ENCODE measurements at places on chromosomes 12 and 14.

- no peak for DNase-seq
Measured at GRCh38 chr12:51520576-51521325, 70.3 kb upstream of the SCN8A start.

DNA sequence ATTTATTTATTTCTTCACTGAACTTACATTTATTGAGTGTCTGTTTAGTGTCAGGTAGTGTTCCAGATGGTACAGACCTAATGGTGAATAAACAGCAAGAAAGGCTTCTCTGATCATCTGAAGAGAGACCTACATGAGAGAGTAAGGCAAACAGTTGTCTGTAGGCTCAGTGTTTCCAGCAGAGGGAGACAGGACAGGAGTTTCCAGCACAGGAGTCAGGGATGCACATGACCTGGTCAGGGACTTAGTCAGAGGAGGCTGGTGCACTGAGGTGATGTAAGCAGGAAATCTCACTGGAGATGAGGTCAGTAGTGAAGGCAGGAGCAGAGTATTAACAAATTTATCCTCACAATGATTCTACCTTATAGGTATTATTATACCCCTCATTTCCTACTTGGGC, 233.2 kb downstream of the MDGA2 start:
- no peak for DNase-seq

- no peak for DNase-seq
Measured at GRCh38 chr12:79725987-79726386, 35.2 kb upstream of the PAWR start.

DNA sequence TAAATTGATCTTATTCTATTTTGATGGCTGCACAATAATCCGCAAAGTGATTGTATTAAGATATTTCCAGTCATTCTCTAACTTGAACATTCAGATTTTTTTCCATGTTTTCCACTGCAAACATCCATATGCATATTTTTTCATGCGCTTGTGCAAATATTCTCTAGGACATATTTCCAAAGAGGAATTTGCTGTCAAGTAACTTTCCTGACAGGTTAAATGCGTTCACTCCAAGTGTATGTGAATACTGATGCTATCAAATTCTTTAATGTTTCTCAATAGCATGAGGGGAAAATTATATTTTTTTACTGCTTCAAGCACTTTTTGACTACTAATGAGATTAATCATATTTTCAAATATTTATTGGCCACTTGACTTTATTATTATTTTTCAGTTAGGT, 135.3 kb upstream of the LGR5 start:
- DNase-seq = no peak

DNA sequence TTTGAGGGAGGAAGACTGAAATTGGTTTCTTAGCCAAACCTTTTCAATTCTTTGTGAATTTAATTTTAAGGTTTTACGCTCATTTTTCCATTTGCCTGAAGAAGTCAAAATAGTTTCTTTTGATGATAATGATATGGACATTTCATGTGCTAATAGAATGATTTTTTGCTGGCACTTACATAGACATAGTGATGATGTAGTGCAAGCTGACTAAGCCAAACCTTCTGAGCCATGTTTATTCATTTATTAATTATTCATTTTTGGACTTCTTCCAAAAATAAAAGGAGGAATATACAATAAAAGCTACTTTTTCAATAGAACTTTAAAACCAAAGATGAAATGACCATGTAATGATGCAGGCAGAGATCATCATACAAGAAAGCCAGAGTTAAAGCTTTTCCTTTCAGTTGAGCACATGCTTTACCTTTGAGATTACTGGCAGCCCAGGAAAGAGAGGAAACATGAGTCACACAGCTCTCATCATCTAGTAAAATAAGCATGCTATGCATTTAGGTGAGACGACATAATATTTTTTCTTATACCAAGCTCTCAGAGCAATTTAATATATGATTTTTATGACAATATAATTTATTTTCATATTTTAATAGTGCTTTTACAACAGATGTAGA, 24.8 kb downstream of the KCNA1 start:
- DNase-seq = peak; percentile 40

GRCh38 chr12:6747216-6747615, 5.7 kb downstream of the MLF2 start:
- no peak for DNase-seq

DNA sequence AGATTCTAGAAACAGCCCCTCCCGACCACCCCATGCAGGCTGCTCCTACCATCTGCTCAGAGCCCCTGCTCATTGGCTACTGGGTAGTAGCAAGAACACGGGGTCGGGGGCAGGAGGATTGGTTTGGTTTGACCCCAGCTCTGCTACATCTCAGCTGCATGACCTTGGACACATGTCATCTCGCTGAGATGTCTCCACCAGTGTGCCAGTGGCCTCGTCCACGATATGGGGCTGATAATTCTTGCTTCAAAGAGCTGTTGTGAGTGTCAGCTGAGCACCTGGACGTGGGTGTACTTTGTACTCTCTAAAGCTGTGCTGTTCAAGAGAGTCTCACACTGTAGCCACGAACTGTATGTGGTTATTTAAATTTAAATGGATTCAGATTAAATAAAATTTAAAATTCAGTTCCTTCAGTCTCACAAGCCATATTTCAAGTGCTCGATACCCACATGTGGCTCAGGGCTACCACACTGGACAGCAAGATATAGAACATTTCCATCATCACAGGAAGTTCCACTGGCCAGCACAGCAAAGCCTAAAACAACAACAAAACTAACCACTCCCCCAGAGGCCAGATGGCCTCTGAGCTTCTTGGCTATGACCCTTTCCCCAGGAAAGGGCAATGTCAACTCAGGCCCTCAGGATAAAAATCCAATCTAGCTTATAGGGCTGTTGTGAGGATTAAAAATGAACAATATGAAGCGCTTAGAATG, 18.6 kb downstream of the LTBP2 start:
- DNase-seq = no peak

DNA sequence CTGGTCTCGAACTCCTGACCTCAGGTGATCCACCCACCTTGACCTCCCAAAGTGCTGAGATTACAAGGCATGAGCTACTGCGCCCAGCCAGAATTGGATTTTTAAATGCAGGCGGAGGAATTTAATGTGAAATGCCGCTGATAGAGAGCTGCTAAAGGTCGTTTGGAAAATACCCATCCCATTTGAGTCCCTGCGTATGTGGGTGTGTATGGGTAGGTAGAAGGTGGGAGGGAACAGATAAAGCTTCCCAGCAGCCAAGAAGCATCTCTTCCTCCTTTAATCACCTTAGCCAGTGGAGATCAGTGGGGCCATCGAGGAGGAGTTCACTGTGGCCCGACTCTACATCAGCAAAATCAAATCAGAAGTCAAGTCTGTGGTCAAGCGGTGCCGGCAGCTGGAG, 16.2 kb upstream of the PIP4K2C start:
- no peak for DNase-seq

GRCh38 chr12:78672033-78672432, 192.5 kb upstream of the SYT1 start:
- DNase-seq = no peak

DNA sequence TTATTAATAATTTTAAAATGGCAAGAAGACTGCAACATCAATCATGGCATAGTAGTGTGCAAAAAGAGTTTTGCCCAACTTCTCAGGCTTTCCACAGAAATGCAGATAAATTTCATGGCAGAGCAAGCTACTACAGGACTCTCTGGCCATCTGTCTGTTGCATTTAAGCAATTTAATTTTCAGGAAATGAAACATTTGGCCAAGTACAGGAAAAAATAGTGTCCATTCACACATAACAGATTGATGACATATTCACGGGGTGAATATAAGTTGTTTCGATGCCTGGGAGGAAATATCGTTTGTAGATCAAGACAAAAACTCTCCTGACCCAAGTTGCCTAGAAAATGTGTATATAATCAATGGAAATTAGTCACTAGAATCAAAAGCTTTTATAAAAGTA, 324.0 kb downstream of the PRKD1 start:
- no peak for DNase-seq

GRCh38 chr14:39984323-39984722, 552.1 kb upstream of the FBXO33 start:
- DNase-seq = no peak

DNA sequence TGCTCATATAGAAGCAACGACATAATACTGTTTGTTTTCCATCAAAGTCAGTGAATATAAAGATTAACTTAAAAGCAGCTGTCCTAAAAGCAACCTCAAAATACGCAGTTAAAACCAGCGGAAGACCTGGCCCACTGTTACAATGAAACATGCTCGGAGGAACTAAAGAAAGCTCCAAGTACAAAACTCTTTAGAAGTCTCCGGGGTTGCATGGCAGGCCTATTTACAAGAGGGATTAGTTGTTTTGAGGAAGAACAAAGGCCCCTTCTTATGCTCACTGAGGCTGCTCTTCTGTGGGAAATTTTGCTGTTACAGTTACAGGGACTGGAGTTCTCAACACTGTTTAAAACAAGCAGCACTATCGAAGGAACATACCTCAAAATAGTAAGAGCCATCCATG, 75.9 kb upstream of the C12orf71 start:
- DNase-seq = no peak

DNA sequence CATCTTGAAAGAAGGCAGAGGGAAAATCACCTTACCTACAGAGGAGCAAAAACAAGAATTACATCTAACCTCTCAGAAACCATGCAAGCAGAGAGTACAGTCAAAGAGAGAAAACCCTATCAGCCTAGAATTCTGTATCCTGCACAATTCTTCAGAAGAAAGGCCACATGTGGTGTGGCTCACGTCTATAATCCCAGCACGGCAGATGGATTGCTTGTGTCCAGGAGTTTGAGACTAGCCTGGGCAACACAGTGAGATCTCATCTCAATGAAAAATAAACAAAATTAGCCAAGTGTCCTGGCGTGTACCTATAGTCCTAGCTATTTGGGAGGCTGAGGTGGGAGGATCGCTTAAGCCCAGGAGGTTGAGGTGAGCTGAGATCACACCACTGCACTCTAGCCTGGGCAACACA, 48.2 kb downstream of the ATF7 start:
- DNase-seq = no peak

- DNase-seq = no peak
Measured at GRCh38 chr12:102570256-102570655, 89.9 kb upstream of the IGF1 start.

DNA sequence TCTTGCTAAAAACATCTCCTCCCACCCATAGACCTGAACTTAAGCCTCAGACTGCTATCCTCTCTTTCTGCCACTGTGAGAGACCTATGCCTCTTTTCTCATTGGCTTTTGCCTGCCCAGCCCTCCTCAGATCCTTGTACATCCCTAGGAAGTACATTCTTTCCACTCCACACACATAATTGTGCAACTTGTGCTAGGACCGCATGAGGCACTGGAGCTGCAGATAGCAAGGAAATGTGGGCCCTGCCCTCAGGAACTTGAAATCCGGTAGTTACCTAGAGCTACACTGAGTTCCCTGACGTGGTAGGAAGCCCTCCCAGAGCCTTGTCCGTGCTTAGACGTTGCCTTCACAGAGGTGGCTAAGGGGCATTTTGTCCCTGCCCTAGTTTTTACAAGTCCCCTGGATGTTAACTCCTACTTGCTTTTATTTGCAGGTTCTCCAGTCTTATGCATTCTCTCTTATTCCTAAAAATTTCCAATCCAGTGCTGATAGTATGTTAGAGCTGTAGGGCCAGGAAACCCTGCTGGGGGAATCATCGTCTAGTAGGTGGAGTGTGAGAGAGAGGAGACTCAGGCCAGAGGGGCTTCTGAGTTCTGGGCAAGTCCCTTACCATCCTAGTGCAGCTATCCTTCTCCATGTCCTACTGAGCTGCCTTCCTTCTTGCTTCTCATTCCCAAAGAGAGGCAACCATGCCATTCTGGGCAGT, 41.3 kb downstream of the NTF3 start:
- DNase-seq = no peak

- DNase-seq = no peak
Measured at GRCh38 chr12:51874000-51874399, 13.9 kb upstream of the ANKRD33 start.

DNA sequence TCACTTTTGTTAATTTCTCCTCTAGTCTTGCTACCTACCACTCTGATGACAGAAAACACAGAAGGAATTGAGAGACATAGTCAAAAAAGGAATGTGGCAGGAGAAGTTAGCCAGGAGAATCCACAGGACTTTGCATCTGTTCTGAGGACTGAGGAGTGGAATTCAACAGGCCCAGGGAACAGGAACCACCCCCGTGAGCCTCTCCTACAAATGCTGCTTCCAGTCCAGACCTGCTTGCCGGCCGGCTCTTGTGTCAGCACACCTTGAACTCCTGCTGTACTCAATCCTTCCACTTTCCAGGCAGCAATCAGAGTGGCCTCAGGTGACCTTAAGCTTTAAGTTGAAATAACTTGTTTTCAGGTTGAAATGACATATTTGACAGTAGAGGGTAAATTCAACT, 903.1 kb downstream of the BCL11B start:
- DNase-seq = no peak

- DNase-seq = no peak
Measured at GRCh38 chr12:28558250-28558649, 368.0 kb downstream of the CCDC91 start.

GRCh38 chr14:44700184-44700583, 193.1 kb upstream of the FSCB start:
- DNase-seq = no peak

- no peak for DNase-seq
Measured at GRCh38 chr12:104473374-104473983, 16.7 kb downstream of the CHST11 start.

- DNase-seq = no peak
Measured at GRCh38 chr12:28583701-28584261, 393.5 kb downstream of the CCDC91 start.

DNA sequence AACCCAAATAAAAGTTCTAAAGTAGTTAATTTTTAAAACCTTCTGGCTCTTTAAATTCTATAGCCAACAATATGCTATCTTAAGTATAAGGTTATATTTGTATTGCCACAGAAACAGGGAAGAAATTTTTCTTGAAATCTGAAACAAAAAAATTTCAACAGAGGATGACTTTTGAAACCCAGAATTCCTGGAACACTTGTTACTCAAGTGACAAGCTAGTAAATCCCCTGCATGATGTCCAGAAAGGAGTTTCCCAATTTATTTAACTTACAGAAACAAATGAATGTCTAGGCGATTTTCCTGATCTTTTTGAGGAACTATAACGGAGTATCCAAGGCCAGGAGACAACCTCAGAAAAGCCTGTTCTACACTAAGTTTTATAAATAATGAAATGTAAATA, 69.6 kb downstream of the SLC41A2 start:
- no peak for DNase-seq

DNA sequence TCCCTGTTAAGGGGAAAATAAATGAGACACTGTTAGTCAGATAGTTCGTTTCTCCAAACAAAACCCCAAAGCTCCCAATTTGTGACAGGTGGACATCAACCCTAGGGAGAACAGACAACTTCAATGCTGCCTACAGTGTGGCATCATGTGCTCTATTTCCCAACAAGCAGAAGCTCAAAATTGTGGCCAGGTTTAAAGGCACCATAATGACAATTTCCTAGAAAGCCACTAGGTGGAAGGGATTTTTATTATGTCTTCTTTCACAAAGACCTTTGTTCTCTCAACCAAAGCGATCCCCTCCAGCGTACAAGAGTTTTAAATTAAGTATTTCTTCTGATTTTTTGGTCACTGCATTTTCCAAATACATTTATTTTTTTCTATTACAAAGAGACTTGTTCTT, 88.0 kb upstream of the MBIP start:
- no peak for DNase-seq

- DNase-seq = no peak
Measured at GRCh38 chr12:96190413-96191108, 3.6 kb upstream of the ELK3 start.

All from NCI-H1417 treated with DMSO at 0.1 percent for 48 hours (cell line).